ENCODE measurements at places on chromosomes 3 and 15. TPM values are rescaled to one million over a fixed set of nuclear protein-coding genes. Genes with fewer than 3 reads are reported as not detected.

Gene RLBP1
- total RNA-seq: not detected

Gene TTLL13
- total RNA-seq: 0.14 TPM

Gene WDR93
- under 0.01 TPM for total RNA-seq

Gene TOPBP1
- 16.5 TPM for total RNA-seq

Gene AGTR1
- 2.9 TPM for total RNA-seq

Gene CAV3
- total RNA-seq: not detected

Gene CDCP1
- total RNA-seq: 5.6 TPM

Gene SEMA3G
- under 0.01 TPM for total RNA-seq

Gene PARP9
- total RNA-seq: 21.9 TPM

Gene FSIP1
- total RNA-seq: 1.7 TPM

Gene SCN11A
- under 0.01 TPM for total RNA-seq

Measured in smooth muscle cell of bladder (primary cell).